Dorsolateral prefrontal cortex (tissue), 122 donors: ENCODE measurements at places on chromosomes 2 and 18.

GRCh38 chr2:29226375-29226774, 111.2 kb downstream of the CLIP4 start:
- DNase-seq = peak; percentile 9

DNA sequence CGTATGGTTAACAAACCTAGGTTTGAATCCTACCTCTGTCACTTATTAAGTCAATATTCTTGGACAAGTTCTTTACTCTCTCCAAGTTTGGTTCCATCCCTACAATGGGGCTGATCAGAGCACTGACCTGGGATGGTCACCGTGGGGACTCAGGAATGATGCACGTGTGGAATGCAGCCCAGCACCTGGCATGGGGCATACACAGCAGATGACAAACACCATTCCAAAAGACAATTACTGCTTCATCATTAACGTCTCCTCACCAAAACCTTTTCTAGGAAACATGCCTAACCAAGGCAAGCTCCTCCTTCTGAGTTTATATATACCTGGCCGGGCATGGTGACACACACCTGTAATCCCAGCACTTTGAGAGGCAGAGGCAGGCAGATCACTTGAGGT, 532.9 kb upstream of the ID2 start:
- DNase-seq = no peak

- no peak for DNase-seq
These were observed 162.2 kb downstream of the BAZ2B start for GRCh38 chr2:159454185-159454584.

GRCh38 chr2:237156857-237157779, 71.4 kb downstream of the COPS8 start:
- DNase-seq = no peak

DNA sequence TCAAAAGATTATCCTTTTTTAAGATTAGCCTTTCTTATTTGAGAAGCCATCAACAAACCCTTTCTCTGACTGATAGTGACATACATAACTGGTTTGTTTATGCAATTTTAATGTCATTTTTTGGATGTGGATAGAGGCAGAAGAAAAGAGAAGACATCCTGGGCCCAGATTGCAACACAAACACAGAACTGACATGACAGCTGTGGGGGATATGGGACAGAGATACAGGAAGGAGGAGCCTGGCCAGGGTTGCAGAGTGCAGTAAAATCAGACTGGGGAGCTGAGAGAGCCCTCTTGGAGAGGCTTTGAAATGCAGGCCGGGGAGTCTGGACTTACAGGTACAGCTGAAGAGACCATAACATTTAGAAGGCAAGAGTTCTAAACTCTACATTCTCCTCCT, 65.1 kb downstream of the SIGLEC15 start:
- no peak for DNase-seq

DNA sequence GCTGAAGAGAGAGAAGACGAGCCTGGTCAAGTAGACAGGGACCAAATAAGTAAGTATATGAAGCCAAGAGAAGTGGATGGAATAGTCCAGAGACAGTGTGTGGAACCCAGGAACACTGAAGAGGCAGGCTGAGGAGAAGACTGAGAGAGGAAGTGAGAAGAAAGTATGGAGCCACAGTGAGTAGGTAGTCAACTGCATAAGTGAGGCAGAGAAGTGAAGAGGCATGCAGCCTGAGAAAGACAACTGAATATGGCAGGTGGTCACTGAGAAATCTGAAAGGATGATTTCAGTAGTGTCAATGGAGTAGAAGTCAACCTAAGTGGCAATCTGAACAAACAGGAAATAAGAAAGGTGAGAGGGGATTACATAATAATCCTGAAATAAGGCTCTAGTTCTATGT, 55.4 kb downstream of the CWC22 start:
- no peak for DNase-seq

- DNase-seq = peak; percentile 18
These were observed 60.8 kb downstream of the HS1BP3 start for GRCh38 chr2:20589975-20590703.

DNA sequence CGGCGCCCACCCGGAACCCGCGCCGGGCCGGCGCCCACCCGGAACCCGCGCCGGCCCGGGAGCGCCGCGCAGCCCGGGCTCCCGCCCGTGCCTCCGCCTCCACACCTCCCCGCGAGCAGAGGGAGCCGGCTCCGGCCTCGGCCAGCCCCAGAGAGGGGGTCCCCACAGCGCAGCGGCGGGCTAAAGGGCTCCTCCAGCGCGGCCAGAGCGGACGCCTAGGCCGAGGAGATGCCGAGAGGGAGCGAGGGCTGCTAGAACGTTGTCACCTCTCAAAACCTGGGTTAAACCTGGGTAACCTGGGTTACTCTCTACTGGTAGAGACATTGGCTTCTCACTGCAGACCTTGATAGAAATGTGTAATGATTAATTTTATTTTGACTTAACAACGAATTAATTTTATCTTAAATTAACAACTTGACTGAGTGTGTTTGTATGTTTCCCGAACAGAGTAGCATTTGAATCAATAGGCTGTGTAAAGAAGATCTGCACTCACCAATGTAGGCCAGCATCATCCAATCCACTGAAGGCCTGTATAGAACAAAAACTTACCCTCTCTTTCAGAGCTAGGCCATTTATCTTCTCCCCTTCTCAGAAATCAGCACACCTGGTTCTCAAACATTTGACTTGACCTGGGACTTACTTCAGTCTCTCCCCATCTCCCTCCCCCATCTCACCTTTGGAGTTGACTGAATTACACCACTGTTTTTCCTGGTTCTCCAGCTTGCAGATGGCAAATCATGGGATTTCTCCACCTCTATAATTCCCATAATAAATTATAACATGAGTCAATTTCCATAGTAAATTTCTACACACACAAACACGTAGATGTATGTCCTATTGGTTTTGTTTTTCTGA, 242.7 kb downstream of the ASXL3 start:
- no peak for DNase-seq

DNA sequence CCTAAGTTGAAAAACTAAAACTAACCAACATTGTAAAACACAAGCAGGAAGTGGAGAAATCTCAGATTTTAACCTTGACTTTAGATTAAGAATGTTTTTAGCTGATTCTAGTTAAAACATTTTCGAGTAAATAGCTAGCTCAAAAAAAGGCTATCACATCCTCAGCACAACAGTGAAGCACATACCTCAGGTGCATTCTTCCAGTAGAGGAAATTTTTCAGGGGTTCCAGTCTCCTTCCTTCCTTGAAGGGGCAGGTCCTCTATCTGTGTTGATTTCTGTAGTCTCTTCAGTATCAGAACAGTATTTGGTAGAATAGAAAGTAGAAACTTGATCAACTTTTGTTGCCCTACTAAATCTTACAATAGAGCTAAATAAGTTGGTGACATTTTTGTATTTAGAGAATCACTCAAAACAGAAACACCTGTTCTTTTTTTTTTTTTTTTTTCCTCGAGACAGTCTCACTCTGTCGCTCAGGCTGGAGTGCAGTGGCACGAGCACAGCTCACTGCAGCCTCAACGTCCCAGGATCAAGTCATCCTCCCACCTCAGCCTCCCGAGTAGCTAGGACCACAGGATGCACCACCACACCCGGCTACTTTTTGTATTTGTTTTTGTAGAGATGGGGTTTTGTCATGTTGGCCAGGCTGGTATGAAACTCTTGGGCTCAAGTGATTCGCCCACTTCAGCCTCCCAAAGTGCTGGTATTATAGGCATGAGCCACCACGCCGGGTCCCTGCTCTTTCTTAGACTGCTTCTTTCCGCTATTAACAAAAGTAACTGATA, 6.9 kb upstream of the GPR155 start:
- DNase-seq = no peak

DNA sequence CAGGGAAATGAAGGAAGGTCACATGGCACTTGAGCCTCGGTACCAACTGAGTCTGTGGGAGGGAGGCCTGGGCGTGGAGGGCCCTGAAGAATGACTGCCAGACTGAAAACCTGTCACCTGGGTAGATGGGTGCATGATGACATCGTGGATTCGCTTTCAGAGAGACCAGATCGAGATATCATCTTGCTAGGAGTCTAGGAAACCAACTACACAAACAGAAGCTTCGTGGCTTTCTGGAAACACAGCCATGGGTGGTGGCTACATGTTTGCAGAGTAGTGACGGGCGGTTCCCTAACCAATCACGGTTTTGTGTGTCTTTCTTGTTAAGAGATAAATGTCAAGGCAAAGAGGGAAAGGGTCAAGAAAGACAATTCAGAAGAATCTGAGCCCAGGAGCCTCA, 155.0 kb downstream of the EIPR1 start:
- DNase-seq = no peak

DNA sequence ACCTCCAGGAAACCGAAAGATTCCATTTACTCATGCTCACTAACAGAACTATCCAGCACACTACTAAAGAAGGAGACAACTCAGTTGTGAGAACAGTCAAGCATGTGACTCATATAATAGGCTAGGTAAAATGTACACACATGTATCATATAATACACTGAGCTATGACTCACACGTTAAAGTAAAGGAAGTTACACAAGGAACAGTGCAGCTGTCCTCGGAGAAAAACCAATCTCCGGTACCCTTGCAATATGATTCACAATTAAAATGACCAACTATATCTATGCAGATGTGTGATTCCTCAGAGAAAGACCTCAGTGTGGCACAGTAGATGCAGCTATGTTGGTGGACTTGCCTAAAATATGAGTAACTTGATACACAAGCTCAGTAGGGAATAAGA, 76.5 kb downstream of the STRN start:
- DNase-seq = no peak

DNA sequence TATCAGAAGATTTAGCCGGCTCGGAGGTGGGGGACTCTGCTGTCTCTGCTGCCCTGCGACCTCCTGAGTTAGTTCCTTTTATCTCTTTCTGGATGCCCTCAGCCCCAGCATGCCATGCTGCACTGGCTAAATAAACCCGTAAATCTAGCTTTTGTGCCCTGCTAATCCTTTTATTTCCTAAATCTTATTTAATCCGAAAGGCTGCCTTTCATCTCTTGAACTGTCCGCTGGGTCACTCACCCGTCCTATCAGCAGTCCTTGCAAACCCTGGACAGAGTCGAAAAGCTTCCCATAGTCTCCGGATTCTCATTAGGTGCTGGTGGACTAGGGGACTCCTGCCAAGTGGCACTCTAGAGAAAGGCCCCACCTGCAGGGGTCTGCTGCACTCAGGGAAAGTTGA, 122.0 kb upstream of the APCDD1 start:
- DNase-seq = no peak

DNA sequence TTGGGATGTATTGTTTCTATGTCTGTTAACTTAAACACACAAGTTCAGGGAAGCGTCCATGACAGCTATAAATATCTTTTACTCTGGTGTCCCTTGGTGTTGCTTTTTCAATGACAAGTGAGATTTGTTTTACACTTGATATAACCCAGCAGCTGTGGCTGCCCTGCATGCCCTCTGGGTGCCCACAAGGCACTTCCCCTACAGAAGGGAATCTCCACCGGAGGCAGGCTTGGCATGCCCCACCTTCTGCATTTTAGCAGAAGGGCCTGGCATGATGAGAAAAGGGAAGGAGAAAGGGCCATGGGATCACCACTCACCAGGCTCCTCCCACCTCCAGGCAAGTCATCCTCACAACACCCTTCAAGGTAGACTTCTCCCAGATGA, 68.7 kb downstream of the TMEM247 start:
- no peak for DNase-seq

DNA sequence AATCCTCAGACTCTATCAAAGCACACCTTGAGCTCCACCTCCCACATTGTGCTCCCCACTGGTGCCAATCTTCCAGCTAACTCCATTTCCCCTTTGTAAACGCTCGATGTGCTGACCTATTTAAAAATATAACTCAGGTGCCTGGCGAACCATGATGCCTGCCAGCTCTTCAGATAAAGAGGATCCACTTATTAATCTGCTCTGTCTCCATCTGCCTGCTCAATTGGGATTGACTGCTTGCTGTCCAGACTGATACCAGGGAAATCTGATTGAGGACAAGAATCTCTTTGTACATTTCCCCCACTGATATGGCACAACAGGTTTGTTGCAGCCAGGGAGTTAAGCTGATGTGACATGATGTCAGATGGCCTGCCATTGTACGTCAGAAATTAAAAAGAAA, 2036.5 kb upstream of the CELF4 start:
- no peak for DNase-seq

DNA sequence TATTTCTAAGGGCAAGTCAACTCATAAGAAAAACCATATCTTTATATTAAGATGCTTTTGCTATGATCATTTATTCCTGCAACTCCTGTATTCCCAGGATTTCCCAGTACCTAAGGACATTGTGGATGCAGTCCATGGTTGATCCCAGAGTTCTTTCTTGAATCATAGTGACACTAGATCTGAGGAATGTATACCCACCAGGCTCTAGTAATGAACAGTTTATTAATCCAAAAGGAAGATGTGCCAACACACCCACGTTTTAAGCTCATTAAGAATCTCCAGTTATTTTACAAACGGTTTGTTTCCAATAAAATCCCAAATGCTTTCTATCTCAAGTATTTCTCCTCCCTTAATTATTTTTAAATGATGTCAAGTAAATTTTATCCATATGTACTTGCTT, 210.8 kb upstream of the ZEB2 start:
- DNase-seq = no peak

DNA sequence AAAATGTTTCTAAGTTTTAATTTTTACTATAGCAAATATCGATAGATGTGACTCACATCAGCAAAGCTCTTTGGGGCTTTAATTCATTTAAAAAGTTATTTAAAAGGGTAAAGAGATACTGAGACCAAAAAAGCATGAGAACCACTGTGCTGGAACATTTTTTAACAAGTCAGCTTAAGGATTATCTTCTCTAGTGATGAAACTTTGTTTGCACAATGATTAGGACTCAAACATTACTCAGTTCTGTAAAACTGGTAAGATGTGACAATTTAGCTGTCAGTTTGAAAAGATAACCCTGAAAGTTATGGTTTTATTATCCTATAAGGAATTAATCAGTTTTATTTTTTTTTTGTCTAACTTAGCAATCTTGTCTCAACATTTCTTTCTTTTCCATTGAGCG, 301.4 kb downstream of the TSN start:
- no peak for DNase-seq

- no peak for DNase-seq
These were observed 20.9 kb upstream of the KLF11 start for GRCh38 chr2:10022445-10022844.

DNA sequence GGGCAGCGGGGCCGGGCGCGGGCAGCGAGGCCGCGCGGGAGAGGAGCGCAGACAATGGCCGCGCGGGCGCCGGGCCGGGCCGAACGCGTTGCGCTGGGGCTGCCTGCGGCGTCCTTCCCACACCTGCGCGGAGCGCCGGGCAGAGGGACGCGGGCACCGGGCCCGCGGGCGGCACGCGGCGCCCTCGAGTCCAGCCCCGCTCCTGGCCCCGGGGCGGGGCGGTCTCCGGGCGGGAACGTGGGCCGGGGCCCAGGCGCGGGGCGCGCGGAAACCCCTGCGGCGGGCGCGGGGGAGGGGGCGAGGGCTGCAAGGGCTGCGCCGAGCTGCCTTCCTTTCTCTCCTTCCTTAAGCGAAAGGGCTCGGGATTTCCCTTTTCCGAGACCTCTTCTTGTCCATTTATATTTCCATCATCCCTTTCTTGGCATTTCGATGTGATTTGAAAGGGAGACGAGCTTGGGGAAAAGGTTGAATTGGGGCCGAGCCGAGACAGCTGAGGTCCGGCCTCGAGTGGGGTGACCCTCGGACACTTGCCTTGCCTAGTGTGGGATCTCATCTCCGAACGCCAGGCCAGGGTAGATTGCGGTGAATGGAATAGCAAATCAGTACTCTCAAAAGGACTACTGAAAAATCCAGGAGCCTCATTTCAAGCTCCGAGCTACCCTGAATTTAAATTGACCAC, 676 bp downstream of the KLHL23 start:
- DNase-seq = no peak

GRCh38 chr2:99662761-99663341, 173.0 kb upstream of the REV1 start:
- DNase-seq = no peak
